Activated CD4-positive, CD25-positive, alpha-beta regulatory T cell (primary cell): ENCODE measurements at places on chromosomes 2 and 18.

GRCh38 chr18:53018791-53019190 lies 678.8 kb downstream of the DCC start:
- no peak for DNase-seq

DNA sequence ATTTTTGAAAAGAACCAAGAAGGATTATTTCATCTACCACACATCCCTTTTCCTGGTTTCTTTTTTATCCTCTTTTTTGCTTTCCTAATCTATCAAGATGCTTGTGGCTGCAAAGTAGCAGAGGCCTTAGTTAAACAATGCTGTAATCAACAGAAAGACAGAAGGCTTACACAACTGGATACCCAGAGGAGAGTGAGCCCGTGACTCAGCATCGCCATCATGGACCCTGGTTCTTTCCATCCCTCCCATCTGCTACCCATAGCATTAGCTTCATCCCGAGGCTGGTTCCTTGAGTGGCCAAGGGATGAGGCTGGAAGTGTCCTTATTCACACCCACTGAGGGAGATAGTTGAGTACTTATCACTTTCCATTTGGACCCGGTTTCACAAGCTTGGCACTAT lies 7.5 kb upstream of the HAAO start:
- DNase-seq: no peak

GRCh38 chr18:48038636-48039035 lies 108.2 kb upstream of the SMAD2 start:
- DNase-seq: no peak

GRCh38 chr2:240532031-240532775 lies 25.6 kb downstream of the ANKMY1 start:
- DNase-seq: no peak

DNA sequence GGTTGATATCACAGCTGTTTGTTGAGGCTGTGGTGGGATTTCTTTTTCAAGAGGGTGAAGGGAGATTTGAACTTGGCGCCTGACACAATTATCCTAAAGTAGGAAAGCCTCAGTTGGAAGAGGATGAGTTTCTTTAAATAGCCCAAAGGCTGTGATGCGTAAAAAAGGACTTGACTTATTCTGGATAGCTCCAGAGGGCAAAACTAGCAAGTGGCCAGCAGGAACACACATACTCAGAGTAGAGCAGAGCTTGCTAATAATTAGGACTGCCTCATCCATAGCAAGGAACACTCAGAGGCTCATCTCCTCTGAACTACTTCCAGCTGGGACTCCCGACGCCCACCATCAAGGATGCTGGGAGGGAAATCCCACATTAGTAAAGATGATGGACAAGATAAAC lies 74.0 kb downstream of the AFF3 start:
- no peak for DNase-seq

- no peak for DNase-seq
These were observed 50.6 kb upstream of the EML6 start for GRCh38 chr2:54672590-54673456.

GRCh38 chr2:171478345-171478744 lies 43.9 kb upstream of the CYBRD1 start:
- DNase-seq: no peak

DNA sequence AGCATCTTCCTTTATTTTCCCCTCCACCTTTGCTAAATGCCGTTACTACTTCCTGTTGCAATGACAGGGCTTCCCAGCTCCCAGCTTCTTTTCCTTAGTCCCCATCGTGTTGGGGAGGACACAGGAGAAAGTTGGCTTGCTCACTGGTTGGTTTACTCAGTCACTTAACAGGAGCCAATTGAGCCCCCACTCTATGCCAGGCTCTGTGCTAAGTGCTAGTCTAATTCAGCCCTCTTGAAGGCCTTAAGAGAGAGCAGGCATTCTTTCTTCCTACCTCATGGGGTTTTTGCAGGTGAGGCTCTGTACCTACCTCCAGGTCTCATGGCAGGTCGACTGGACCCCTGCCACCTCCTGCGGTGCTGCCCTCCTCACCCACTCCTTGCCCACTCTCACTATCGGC lies 20.1 kb downstream of the TANC1 start:
- no peak for DNase-seq

- no peak for DNase-seq
These were observed 28.0 kb upstream of the SETBP1 start for GRCh38 chr18:44652722-44653121.

- no peak for DNase-seq
These were observed 59.6 kb downstream of the SPIRE1 start for GRCh38 chr18:12598181-12598930.

GRCh38 chr2:83471655-83472054 lies 987.4 kb downstream of the SUCLG1 start:
- no peak for DNase-seq

GRCh38 chr18:5142131-5142530 lies 54.9 kb downstream of the AKAIN1 start:
- no peak for DNase-seq

- no peak for DNase-seq
These were observed 19.6 kb downstream of the MTERF4 start for GRCh38 chr2:241082341-241083090.

GRCh38 chr2:156005999-156006712 lies 326.4 kb downstream of the NR4A2 start:
- no peak for DNase-seq

DNA sequence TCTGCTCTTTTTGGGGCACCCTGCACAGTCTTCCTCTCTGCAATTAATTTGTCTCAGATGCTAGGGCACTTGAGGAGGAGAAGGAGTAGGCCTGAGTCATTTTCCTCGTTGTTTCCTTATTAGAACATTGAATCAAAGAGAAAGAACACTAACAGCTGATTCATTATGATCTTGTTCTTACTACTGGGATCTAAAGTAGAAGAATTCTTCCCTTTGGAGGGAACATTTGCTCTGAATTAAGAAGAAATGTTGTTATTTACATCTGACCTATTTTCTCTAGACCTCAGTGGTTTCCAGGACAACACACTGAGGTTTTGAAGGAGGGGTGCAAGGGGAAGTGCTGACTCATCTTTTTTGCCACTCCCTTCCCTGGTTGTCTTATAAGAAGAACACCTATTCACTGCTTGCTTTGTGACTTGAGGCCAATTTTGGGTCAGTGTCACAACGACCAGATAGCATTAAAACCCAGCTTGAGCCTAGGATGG lies 24.3 kb upstream of the STAT1 start:
- no peak for DNase-seq

- no peak for DNase-seq
These were observed 422.7 kb upstream of the CDH20 start for GRCh38 chr18:60910534-60910933.

DNA sequence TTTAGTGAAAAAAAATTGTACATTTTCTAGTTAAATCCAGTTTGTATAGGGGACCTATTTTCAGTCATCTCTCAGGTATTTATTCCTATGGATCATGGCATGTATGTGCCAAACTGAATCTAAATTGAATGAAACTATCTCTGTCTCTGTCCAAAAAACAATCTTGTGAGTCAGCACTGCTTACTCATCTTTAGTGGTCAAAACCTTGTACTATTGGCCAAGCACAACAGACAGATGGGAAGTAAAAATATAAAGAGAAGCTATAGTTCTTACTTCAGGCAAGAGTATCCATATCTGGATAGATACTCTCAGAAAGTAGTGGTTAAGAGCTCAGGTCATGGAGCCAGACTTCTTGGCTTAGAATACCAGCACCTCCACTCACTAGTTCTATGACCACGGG lies 76.0 kb upstream of the KLHL14 start:
- no peak for DNase-seq

DNA sequence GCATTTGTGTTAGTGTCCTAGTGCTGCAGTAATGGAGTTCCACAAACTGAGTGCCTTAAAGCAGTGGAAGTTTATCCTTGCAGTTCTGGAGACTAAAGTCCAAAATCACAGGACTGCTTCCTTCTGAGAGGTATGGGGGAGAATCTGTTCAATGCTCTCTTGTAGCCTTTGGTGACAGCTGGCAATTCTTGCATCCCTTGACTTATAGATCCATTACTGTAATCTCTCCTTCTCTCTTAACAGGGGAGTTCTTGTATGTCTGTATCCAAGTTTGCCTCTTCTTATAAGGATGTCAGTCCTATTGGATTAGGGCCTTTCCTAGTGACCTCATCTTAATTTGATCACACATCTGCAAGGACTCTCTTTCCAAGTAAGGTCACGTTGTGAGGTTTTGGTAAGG lies 69.9 kb downstream of the XRCC5 start:
- DNase-seq: no peak

- no peak for DNase-seq
These were observed 394.7 kb downstream of the FBXO15 start for GRCh38 chr18:73752965-73753364.
